ENCODE measurements at places on chromosomes 3 and 15.

DNA sequence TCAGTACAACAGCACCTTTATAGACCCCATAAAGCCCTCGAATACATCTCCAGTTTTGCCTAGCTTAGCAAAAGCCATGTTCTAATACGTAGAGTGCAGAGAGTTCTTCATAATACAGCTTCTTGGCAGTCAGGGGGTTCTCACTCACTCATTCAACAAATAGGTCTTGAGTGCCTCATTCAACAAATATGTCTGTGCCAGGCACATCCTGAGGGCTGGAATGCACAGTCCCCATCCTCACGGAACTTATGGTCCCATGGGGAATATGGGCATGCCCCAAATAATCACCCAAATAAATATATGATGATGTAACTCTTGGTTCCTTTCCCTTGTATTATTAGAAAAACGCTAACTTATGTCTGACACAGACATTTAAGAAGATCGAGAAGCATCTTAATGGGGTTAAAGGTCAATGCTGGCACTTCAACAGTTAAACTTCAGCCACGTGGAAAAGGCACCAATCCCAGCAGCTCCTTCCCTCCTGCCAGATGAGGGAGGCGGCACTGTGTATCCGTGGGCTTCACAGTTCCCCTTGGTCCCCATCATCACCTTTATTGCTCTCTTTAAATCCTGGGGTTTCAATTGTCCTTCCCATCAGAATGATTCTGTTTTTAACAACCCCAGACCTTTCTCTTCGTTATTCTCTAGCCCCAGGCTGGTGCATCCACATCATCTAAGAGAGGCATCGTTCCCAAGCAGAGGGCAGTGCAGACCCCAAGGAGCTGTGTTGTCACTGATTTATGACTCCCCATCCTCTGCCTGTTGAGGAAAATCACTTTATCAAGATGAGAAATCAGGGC lies 18.9 kb upstream of the SEMA5B start:
- DNase-seq, result no peak

GRCh38 chr3:43190670-43191069 lies 84.8 kb upstream of the POMGNT2 start:
- DNase-seq, result no peak

- no peak for DNase-seq
Measured at GRCh38 chr3:134464064-134464688, 21.6 kb downstream of the ANAPC13 start.

DNA sequence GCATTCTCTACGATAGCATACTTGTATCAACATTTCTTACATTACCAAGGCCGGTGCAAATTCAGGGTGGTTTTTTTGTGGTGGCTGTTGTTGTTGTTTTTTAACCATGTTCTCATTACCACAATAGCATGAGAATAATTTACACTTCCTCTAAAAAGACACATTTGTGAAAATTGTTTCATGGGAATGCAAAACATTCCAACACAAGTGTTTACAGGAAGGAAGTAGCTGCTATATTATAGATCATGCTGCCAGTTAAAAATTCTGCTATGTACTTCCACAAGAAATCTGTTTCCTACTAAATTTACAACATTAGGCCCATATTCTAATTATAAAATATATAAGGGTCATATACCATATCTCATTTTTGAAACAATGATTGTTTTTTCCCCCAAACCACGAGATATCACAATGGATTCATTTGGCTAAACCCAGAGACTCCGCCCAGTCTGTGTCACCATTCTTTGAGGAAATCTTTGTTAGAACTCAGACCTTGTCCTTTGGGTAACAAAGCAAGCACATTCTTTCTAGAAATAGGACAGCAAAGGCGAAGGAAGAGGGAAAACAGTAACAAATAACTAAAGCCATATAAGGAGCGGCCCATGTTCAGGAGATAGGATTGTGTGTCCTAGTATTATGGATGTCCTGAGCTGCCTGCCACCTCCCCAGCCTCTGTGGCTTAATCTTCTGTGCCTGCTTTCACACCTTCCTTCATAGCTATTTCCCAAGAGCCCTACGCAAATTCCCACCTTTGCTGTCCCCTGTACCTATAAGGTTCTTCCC lies 60.1 kb downstream of the UACA start:
- DNase-seq, result no peak

DNA sequence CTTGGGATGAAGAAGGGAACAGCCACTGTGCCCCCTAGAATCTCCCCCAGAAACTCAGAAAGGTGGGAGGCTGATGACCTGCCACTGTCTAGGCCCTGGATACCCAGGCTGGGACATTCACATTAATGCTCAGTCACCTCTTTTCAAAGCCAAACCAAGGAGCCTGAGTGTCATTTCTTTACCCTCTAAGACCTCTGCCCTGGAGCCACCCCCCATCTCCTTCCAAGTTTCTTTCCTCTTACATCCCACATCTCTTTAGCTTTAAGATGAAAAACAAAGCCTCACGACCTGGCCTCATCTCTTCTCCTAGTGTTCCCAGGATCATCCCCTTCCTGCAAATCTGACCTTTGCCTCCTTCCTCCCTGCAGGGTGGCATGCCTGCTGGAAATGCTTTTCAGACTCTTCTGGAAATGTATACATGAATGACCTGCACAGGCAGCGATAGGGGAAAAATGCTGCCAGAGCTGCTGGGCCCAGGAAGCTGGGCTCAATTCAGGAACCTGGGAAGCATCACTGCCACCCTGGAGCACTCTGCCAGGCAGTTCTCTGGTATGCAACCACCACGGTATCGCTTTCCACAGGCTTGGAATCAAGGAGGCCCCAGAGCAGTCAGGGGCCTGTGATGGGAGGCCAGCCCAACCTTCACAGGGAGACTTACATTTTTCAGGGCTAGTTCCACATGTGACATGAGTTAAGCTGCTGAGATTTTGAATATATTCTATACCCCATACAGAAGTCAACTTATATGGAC lies 67.6 kb downstream of the DAPK2 start:
- DNase-seq, result no peak

DNA sequence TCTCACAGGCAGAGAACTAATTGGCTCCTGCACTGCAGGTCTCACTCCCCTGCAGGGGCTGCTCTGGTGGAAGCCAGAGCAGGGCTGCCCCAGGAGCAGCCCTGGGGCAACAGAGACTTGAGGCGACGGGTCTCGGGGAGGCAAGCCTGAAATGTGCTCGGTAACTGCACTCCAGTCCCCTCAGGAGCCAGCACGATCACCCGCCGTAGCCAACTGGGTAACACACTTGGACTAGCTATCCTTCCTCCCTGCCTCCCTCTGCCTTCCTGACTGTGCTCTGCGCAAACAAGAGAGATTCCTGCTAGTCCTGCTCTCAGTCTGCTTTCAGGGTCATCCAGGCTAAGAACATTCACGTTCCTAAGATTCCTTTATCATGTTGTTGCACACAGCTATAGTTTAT lies 140.7 kb upstream of the NSMCE3 start:
- DNase-seq, result no peak

DNA sequence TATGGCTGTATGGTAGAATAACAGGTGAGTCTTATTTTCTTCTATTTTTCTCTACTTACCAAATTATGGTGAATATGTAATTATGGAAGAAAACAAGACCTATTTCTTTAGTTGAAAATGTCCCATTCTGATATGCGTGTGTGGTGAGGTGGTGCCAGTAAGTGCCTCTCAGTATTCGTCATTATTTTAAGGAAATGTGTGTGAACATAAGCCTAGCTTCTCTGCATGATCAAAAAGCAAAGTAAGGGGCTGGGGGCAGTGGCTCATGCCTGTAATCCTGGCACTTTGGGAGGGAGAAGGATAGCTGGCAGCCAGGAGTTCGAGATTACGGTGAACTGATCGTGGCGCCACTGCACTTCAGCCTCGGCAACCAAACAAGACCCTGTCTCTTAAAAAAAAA lies 26.0 kb downstream of the LARS2 start:
- DNase-seq, result no peak

- DNase-seq, result no peak
Measured at GRCh38 chr3:108073764-108074431, 16.9 kb downstream of the CD47 start.

DNA sequence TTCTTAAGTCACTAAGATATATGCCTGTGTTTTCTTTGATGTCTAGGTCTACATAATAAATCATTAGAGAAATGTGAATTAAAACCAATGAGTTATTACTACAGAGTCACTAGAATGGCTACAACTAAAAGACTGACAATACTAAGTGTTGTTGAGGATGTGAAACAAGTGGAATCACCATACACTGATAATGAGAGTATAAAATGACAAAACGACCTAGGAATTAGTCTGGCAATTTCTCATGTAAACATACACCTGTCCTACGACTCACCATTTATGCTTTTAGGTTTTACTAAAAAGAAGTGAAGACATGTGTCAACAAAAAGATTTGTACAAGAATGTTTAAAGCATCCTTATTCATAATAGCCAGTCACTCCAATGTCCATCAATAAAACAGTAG lies 75.2 kb upstream of the SATB1 start:
- no peak for DNase-seq

DNA sequence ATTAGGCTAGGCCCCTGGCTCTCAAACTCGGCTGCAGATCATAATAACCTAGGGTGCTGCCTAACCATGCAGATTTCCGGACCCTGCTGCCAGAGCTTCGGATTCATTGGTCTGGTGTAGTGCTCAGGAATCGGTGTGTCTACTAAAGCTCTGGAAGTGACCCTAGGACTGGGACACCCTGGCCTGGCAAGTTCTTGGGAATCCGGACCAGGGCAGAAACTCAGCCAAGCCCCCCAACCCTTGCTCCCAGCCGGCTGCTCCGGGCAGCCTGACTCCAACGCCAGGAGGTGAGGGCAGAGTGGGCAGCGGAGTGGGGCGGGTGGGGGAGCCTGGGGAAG lies 23.0 kb downstream of the IGDCC3 start:
- DNase-seq, result no peak

- DNase-seq, result no peak
Measured at GRCh38 chr3:160919942-160920341, 163.9 kb downstream of the PPM1L start.

DNA sequence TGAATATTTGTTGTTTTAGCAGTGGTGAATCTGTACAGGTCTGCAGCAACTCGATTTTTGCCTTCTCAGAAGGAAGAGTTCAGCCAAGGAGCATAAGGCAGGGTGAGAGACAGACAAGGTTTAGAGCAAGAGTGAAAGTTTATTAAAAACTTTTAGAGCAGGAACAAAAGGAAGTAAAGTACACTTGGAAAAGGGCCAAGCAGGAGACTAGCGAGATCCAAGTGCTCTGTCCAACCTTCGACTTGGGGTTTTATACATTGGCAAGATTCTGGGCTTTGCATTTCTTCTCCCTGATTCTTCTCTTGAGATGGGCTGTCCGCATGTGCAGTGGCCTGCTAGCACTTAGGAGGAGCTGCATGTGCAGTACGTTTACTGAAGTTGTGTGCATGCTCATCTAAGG lies 46.7 kb upstream of the AADACL2 start:
- no peak for DNase-seq
